EH (cell line): ENCODE measurements at places on chromosomes 3 and 15.
A peak's percentile ranks its signal among the peaks of the same experiment; 100 is the strongest.

GRCh38 chr15:33135355-33135781 is 59.1 kb downstream of the FMN1 start:
- peak; percentile 53 for DNase-seq

DNA sequence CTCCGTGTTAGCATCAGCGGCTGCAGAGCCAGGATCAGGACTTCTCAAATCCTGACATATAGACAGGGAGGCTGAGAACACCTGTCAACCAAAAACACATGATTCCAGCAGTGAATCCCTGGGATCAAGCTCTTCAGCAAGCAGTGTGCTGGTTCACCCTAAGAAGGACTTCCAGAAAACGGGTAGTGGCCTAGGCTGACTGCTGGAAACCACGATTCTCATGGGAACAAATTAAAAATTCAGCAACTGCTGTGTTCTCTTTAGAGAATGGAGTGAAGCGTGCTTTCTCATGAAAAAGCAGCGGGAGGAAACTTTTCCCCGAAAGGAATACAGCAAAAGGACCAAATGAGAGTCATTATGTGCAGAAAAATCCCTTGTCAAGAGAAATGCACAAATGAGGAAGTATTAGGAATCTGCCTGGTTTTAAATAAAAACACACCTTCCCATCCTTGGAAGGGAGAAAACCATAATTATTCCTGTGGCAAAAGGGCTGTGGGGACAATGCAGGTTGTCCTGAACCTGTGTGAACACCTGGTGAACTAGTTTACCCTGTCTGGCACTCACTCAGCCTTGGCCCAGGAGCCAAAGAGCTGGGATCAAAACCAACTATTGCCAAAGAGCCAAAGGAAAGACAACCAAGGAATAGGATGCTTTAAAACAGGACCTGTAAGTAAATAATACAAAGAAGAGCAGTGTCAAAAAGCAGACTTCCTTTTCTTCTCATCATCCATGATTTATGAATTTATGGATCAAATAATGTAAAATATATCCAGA is 13.4 kb downstream of the IL12A start:
- no peak for DNase-seq

DNA sequence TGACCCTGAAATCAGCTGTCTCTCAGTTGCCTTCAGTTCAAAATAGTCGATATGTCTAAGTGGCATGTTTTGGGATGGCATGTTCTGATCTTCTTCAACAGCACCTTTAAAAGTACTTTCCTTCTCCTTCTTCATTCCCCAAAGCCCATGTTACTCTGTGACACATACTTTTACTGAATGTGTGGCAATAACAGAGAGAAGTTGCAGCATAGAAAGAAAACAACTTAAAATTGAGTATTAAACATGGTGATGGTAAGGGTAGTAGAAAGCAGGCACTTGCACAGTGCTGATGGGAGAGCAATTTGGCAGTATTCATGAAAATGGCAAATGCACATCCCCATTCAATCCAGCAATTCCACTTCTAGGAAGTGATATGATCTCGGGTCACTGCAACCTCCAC is 12.3 kb upstream of the ULK4 start:
- DNase-seq, result no peak

DNA sequence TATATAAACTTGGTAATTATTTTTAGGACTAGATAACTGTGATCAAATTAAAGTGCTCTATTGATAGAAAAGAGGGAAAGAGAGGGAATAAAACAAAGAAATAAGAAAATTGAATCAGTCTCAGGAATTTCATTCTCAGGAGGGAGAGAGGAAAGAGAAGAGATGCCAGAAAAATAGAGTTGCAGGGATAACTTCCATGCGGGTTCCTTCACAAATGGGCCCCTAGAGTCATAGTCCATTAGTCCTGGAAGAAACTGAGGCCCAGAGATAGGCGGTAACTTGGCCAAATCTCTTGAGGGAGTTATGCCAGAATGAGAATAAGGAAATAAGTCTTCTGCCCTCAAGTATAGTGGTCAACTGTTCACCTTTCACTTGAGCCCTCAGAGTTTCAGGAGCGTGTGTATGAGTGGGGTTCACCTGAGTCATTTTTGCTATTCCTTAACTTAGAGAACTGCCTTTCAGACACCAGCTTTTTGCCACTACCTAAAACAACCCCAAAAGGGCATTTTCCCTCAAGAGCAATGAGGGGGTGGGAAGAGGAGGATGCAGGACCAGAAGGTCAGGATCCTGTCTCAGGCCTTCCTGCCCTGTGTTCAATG is 192.6 kb downstream of the MEX3B start:
- no peak for DNase-seq

DNA sequence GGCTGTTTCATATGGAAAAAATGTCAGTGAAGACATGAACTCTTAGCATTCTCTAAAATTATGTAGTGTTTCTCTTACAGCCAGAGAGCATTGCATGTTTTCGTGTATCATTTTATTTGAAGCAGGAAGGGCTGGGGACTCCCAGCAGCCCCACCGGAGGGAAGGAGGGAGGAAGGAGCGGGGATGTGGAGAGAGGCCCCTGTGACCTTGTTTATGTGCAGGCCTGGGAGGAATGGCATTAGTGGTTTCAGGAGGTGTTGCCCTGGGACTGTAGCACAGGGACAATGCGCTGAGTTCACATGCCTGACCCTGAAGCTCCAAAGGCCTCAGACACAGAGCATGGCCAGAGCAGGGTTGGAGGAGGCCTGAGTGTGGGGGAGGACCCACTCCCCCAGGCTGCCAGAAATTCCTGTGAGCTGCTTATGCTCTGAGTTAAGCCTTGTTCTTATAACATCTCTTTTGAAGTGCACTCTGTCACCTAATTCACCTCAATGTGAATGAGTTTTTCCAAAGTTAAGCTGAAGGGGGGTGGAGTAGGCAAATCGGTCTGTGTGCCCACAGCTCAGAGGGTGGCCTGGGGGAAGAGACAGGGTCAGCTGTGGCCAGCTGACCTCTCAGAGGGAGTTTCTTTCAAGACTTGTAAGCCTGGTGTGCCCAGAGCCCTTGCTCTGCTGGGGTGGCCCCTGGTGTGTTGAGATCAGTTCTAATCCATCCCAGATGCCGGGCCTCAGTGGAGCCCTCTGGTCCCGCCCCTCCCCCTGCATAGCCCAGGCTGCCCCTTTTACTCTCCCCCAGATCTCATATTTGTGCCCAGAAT is 3.9 kb upstream of the RNU6-1 start:
- peak; percentile 80 for DNase-seq

DNA sequence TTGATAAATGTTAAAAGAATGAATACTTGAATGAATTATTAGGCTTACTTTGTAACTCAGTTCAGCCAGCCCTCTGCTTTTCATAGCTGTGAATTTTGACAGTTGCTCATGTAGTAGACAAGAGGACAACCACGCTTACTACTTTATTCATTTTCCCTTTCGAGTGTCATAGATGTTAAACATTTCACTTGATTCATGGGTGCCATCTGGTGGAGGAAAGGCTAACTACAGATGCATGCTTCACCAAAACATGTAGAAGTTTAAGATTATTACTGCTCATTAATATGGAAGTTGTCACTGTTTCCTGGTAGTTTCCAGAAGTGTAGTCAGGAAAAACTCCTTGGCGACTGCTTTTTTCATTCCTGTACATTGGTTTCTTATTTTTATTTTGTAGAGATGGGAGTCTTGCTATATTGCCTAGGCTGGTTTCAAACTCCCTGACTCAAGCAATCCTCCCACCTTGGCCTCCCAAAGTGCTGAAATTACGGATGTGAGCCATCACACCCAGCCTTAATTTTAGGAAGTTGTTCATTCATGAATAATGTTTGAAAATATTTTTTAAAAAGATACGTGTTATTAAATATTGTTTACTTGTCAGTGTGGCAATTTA is 163.2 kb downstream of the B3GALNT1 start:
- DNase-seq, result peak; percentile 72

- no peak for DNase-seq
Observed at GRCh38 chr3:41138601-41139000, 60.7 kb upstream of the CTNNB1 start.

- no peak for DNase-seq
Observed at GRCh38 chr3:66592927-66593625, 92.3 kb upstream of the LRIG1 start.

GRCh38 chr3:190444576-190445145 is 5.0 kb downstream of the TMEM207 start:
- DNase-seq, result peak; percentile 47

- no peak for DNase-seq
Observed at GRCh38 chr3:15217841-15218267, 11.8 kb downstream of the CAPN7 start.
